Effector CD4-positive, alpha-beta T cell (primary cell): ENCODE measurements at places on chromosomes 6 and 20.

DNA sequence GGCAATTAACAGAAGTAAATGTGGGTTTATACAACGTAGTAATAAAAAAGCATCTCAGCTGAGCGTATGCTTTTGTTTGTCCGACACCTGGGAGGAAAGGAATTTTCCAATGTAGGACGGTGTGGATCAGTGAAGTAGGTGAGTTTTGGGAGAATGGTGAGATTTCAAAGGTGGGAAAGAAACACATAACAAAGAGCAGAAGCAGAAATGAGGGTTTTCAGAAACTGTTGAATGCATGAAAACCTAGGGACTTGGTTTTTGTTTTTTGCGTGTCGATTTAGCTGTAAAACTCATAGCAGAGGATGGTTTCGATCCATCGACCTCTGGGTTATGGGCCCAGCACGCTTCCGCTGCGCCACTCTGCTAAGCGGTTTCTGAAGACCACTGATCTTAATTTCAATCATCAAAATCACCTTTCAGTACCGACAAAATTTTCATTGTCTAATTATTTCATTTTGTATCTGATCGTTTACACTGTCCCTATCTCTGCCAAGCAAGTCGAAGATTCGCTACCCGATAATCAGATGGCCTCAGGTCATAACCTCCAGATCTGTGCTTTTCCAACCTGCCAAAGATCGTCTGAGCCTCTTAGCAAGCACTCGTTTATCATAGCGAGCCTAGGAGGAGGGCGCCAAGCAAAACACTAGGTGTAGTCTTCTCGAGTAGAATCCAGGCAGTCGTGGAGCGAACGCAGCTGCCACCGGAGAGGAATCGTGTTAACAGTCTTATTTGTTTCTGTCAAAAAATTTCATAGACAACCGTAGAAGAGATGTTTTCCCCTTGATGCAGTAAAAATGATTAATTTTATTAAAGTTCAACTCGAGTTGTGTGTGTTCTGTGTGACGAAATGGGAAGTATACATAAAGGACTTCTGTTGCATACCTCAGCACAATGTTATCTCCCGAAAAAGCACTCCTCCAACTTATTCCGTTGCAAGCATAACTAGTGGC is 20.9 kb upstream of the POM121L2 start:
- DNase-seq: no peak

GRCh38 chr6:166527849-166528248 is 58.6 kb downstream of the RAMACL start:
- DNase-seq: no peak

- DNase-seq: no peak
Observed at GRCh38 chr6:46368169-46368536, 123.1 kb downstream of the RCAN2 start.

GRCh38 chr6:113995634-113996033 is 24.7 kb upstream of the HDAC2 start:
- DNase-seq: no peak

GRCh38 chr20:16433293-16433580 is 140.0 kb downstream of the KIF16B start:
- no peak for DNase-seq

- DNase-seq: peak; percentile 31
Observed at GRCh38 chr20:43914311-43915210, at the start of gene TOX2. TSS of gene TOX2 (plus strand) at chr20:43914852. CDS start at chr20:43914892, 40 bp downstream.

DNA sequence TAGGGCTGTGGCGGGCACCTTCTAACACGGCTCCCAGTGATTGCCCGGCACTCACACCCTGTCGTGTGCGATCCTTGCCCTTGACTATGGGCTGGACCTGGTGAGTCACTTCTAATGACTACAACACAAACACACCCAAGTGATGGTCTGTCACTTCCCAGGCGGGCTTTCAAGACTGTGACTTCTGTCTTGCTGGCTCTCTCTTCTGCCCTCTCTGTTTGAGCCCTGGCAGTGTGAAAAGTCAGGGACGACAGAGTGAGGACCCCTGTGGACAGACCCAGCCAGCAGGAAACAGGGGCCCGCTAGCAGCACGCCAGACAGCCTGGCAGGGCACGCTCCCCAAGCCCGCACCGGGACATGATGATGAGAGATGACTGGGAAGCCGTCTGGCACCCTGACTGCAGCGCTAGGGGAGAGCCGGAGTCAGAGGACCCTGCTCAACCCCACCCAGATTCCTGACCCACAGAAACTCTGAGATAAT is 43.0 kb downstream of the KIF16B start:
- DNase-seq: no peak

DNA sequence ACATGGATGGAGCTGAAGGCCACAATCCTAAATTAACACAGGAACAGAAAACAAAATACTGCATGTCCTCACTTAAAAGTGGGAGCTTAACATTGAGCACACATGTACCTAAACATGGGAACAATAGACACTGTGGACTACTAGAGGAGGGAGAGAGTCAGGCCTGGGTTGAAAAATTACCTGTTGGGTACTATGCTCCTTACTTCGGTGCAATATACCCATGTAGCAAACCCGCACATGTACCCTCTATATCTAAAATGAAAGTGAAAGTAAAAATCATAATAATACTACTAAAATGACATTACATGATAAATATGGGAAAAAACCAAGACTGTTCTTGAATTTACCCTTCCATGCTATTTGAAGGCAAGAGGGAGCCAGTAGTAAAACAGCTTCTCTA is 1273.8 kb upstream of the ADGRB3 start:
- no peak for DNase-seq

GRCh38 chr6:136921381-136921935 is 643 bp upstream of the SLC35D3 start:
- no peak for DNase-seq

DNA sequence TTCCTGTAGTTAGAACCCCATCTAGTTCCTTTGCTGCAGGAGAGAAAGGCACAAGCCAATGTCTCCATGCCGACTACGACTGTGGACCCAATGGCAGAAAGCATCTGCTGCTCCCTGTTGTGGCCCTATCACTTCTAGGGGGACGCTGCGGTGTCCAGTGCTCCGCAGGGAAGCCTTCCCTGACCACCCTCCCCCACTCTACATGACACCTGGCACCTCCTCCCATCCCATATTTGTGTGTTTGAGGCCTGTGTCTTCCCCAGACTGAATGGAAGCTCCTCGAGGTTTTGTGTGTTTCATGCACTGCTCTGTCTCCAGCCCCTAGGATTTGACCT is 159.5 kb downstream of the DTNBP1 start:
- DNase-seq: no peak

GRCh38 chr20:25209911-25210310 is 14.4 kb downstream of the ENTPD6 start:
- DNase-seq: no peak

GRCh38 chr6:31585491-31585890 is 586 bp upstream of the LST1 start:
- no peak for DNase-seq

DNA sequence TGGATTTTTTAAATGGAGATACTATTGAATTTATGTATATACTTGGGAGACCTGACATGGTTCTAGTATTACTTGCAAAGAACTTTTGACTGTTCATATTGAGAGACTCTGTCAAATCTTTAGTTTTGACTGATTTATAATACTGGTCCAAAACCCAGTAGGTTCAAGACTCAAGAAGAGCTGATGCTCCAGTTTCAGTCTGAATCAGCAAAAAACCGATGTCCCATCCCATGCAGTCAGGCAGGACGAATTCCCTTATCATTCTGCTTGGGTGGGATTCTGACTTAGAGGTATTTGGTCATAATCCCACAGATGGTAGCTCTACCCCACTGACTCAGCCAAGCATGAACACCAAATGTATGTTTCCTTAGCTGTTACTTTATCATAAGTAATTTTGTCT is 29.5 kb downstream of the ZNF334 start:
- no peak for DNase-seq

DNA sequence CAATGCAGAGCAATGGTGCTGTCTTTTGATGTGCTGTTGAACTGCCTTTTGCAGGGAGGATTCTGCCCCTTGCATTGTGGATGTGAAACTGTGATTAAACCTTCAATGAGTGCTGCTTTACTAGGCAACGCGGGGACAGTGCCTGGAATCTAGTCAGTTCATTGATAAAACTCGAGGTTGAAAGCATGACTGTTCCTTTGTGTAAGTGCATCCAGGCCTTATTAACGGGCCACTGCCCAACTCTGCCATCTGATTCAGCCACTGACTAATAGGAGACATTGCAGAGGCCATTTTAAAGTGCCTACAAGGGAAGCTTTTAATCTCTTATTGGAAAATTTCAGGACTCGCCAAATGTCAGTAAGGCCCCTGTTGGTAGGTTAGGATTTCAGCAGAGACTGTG is 49.3 kb downstream of the SLC35F1 start:
- DNase-seq: no peak

- no peak for DNase-seq
Observed at GRCh38 chr6:109612268-109612667, 78.7 kb downstream of the AK9 start.

- DNase-seq: no peak
Observed at GRCh38 chr20:8557711-8558110, 425.6 kb downstream of the PLCB1 start.
